ENCODE measurements at places on chromosomes 2 and 18.

DNA sequence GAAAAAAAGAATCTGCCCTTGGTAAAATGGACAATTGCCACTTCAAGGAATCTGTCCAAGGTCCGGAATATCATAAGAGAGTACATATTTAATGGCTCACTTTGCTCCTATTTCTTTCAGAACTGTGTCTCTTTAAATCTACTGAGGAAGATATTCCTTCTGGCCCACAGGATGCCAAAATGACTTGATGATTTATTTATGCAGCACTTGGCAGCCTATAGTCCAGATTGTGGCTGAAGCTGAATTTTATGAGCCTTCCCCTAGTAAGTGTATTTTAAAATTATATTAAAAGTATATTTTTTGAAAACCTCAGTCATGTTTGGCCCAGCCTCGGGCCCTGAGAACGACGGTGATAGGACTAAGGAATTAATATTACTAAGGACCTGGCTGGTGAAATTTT lies 465.1 kb upstream of the HNRNPA3 start:
- no peak for DNase-seq

- DNase-seq: no peak
These were observed 50.1 kb upstream of the IGFBP2 start for GRCh38 chr2:216583147-216583546.

DNA sequence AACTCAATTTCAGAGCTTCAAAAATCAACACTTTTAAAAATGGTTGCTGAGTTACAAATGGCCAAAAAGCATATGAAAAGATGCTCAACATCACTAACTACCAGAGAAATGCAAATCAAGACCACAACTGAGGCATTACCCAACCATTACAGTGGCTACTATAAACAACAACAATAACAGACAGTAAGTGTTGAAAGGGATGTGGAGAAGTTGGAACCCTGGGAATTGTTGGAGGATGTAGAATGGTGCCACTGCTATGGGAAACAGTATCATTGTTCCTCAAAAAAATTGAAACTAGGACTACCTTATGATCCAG lies 173.3 kb upstream of the SPRED2 start:
- no peak for DNase-seq

GRCh38 chr18:23134780-23135549 lies at the start of gene CABLES1:
CABLES1 (plus strand) TSS chr18:23135485; CDS start chr18:23135763, 278 bp downstream.
- no peak for DNase-seq

GRCh38 chr2:40178971-40179370 lies 272.9 kb downstream of the SLC8A1 start:
- DNase-seq: no peak

DNA sequence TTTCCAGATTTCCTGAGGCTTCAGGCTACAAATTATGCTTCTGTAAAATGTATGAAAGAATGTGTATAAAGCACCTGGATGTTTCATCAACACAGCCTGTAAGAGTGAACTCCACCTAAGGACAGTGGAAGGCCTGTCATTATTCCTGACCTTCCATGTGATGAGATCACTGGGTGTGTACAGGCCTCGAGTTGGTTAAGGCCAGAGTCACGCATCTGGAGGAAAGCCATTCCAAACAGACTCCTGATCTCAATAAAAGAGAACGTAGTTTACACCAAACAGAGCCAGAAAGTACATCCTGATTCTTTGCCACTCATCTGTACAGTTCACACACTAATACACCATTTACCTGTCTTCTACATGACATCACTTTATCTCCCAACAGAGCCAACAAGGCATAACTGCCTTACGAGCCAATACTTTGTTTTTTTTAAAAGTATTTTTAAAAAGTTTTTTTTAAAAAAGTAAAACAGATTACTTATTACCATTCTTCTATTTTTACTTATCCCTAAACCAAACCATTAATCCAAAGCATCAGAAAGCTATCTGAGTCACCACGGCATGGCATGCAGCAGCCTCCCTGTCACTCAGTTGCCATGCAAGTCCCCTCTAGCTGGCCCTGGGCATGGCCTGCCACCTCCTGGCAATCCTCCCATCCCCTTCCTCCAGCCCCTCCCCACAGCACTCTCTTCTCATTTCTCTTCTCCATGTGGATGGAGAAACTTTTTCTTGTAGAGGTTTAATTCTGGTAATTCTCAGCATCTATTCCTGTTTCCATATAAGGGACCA lies 78.8 kb upstream of the TFCP2L1 start:
- no peak for DNase-seq

- no peak for DNase-seq
These were observed 5.3 kb upstream of the FOSL2 start for GRCh38 chr2:28387082-28387960.

- DNase-seq: no peak
These were observed 194.5 kb upstream of the LRRTM1 start for GRCh38 chr2:80499095-80499494.

Measured in activated CD4-positive, alpha-beta T cell treated with anti-CD3 and anti-CD28 coated beads for 4 hours (primary cell).